Prostate gland (tissue), 2 donors: ENCODE measurements at places on chromosomes 2 and 18. TPM values are rescaled to one million over a fixed set of nuclear protein-coding genes. Genes with fewer than 3 reads are reported as not detected.

- DNase-seq, result no peak
Measured at GRCh38 chr18:46464926-46465655, 191.9 kb downstream of the LOXHD1 start.

The DNAH7 gene
- 10.1 TPM for total RNA-seq

The FAM124B gene
- total RNA-seq, result 0.18 TPM

GRCh38 chr2:119155633-119156032 is 2.9 kb downstream of the C1QL2 start:
- no peak for DNase-seq

- peak; percentile 91 for DNase-seq
Measured at GRCh38 chr2:46297546-46298271, 502 bp downstream of the EPAS1 start.

DNA sequence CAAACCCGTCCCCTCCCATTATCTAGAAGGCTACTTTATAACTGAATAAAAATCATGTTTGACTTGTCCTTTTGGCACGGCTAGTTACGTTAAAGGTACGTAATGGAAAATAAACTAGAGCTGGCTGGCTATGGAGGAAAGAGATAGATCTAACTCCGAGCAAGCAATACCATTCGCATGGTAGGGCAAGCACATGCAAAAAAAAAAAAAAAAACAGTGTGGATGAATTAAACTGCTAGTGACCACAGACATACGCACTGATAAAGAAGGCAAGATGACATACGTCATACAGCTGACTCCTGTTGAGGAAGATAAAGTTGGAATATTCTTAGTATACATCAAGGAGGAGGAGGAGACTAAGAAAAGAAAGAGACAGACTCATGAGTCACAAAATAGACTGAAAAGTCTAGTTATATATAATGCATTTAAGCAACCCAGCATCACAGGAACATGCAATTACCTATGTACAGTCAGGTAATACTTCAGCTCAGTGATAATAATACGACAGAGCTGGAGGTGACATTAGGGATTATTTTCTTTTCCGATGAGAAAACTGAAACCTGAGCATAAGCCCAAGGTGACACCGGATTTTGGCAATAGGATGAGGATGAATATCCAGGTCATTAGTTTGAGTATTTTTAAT is 37.9 kb upstream of the NARS1 start:
- peak; percentile 69 for DNase-seq
